ENCODE measurements at places on chromosomes 2 and 18.

DNA sequence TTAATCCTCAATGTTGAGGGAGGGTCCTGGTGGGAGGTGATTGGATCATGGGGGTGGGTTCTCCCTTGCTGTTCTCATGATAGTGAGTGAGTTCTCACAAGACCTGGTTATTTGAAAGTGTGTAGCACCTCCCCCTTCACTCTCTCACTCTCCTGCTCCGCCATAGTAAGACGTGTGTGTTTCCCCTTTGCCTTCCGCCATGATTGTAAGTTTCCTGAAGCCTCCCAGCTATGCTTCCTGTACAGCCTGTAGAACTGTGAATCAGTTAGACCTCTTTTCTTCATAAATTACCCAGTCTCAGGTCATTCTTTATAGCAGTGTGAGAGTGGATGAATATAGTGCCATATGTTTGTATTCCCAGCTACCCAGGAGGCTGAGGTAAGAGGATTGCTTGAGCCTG, 9.6 kb downstream of the IL1B start:
- no peak for DNase-seq

DNA sequence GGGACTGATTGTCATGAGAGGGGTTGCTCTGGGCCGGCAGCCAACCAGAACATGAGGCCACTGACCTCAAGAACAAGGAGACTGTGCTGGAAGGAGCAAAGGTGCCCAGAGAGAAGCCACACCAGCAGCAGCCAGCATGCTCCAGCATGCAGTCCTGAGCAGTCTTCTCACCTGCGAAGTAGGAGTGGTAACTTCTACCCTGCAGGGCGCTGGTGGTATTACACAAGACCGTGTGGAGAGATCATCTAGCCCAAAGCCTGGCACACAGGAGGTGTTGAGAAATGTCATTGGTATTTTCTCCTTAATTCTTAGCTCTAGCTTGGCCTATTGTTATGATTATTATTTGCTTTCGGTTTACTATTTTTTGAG, 132.7 kb downstream of the TSN start:
- no peak for DNase-seq

GRCh38 chr18:64402636-64403035, 253.7 kb upstream of the LINC00305 start:
- DNase-seq = no peak

GRCh38 chr2:113755035-113755834, 1.2 kb downstream of the SLC35F5 start:
- DNase-seq = no peak

DNA sequence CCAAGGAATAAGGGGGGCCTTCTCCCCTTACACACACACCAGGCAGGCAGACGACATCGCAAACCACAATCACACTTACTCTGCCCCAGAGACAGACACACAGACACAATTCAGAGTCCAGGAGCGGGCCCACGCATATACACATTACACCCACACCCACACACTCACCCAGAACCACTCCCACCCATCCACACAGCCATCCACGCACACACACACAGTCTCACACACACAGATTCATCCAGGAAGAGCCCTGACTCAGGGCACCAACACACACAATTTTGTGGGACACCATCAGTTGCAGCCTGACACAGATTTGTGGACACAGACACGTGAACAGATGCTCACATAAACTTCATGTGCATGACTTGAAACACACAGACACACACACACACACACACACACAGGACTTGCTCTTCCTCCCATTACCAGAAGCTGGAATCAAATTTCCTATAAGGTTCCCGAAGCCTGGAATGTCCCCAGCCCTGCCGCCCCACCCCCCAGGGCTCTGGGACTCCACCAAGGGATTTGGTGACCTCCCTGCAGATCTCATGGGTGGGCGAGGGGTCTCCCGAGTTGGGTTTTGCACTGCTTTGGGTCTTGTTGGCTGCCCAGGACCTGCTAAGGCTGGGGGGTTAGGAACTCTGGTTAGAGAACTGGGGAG, 23.5 kb downstream of the TNS1 start:
- peak; percentile 69 for DNase-seq

DNA sequence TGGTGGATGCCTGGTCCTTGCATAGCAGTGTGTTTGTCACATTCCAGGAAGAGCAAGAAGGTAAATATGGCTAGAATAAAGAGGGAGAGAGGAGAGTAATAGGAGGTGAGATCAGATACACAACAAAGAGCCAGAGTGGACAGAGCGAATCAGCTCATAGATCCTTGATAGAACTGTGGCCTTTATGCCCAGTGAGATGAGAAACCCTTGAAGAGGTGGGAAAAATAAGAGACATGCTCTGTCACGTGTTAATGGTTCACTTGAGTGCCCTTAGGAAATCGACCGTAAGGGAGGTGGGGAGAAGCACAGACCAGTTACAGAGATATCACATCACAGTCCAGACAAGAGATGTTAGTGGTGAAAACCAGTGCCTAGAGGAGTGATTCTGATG, 84.7 kb upstream of the RAB27B start:
- no peak for DNase-seq

- no peak for DNase-seq
These were observed 87.8 kb upstream of the RNU4ATAC start for GRCh38 chr2:121442889-121443288.

- no peak for DNase-seq
These were observed 420.2 kb downstream of the SUCLG1 start for GRCh38 chr2:84038866-84039265.

DNA sequence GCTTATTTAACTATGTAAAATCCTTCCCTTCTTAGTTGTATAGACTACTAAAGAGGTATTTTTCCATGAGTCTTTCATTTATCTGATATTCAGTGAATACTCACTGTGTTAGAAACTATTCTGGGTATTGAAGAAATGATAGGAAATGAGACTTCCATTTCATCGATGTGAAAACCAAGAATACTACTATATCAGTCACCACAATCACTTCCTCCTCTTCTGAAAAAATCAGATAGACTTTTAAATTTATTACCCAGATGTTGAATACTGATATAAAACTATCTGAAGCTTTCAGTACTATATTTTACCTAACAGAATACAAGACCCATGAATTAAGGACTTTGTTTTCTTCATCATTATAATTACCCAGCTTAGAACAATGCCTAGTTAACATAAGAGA, 1801.1 kb upstream of the CELF4 start:
- no peak for DNase-seq

GRCh38 chr2:216881411-216881810, 21.5 kb upstream of the TNP1 start:
- DNase-seq = no peak

DNA sequence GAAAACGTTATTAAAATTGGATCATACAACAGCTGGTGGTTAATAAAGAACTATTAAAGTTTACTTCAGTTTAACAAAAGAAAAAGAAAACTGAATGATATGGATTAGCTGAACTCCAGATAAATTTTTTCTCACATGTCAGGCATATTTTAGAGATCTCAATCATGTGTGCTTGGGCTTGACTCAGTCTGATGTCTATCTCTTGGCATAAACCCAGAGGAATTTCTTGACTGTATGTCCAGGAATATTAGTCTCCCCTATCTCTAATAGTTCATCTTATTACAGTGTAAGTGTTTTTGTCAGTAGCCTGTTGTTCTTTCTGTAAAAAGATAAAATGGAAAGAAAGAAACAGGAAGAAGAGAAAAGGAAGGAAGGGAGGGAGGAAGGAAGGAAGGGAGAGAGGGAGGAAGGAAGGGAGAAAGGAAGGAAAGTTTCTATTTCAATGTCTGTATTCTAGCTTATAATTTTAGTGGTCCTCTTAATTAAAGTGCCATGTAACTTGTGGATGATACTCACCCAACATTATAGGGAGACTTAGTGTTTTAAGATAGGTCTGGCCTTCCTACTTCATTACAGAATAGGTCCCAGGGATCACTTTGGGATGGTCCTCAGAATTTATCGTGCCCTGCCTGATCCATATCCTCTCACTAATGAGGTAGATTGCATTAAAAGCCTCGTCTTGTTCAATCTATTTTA, 99.7 kb upstream of the UGP2 start:
- no peak for DNase-seq

DNA sequence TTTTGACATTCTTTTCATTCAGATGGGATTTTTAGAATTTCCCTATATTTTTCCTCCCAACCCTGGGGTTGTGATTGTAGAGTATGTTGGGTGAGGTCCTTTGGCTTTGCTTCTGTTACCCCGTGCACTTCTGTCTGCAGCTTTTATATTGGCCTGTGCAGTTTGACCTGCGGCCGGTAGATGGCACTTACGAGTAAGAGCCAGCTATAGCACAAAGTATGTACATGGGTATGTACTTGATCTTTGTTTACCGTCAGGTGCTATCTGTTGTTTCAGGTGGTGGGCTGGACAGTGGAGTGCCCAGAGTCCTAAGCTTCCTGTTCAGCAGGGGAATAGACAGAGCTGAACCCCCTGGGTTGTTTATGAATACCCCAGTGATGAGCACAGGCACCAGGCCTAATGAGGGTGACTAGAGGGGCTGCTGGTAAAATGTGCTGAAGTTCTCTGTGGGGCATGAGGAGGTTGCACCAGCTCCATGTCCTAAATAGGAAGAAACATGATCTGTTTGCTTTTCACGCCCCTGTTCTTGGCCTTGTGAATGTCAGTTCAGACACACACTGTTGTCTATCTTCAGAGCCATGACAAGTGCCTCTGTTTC, 58.9 kb upstream of the THUMPD2 start:
- DNase-seq = no peak

DNA sequence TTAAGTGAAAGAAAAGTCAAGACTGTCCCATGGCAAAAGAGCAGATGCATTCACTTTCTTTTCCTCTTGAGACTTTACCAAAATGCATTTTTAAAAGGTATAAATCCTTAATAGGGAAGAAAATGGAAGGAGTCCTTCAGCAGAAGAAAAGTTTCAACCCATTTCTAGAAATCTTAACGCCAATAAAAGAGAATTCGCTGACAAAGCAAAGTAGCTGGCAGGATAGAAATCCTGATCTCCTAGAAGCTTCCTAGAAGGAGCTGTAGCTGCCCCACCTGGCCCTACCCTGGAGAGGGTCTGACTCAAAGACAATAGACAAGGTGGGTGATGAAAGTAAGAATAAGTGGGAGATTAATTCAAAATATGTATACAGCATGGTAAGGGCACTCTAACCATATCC, 144.9 kb upstream of the PKDCC start:
- DNase-seq = no peak

DNA sequence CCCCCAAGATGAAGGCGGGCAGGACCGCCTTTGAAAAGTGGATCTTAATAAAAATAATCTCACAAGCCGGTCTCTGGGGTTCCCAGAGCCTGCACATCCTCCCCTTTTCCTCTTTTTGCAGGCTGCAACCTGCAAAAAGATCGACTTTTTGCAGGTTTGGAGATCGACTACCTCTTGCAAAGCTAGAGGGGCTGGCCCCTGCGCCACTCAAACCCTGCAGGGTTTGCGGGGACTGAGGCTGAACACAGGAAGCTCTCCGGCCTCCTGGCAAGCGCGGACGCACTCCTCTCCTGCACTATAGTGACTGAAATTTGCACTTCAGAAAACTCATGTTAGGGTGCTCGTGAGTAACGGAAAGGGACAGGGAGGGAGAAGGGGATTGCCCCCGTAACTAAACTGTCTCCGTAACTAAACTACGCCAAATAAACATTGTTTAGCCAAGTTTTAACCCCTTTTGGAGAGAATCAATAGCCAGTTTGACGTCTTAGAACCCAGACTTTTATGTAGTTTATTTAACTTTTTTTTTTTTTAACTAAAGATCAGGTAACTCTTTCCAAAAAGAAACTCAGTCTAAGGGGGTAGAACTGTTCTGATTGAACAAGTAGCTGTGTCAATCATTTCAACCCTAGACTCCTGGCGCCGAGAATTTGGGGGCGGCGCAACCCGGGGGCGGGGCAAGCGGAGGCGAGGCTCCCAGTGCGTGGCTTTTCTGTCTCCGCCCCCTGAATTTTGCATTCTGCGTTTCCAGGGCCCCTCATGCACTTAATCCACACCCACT, 2.5 kb downstream of the IGFBP5 start:
- peak; percentile 88 for DNase-seq

Data from cardiac septum (tissue), 1 donor.